Progenitor cell of endocrine pancreas (in vitro differentiated cells): ENCODE measurements at places on chromosomes 2 and 18. TPM values are rescaled to one million over a fixed set of nuclear protein-coding genes. Genes with fewer than 3 reads are reported as not detected.

GRCh38 chr2:47269316-47270232, 114.5 kb upstream of the STPG4 start:
- H3K4me1 ChIP-seq = peaks cover 20% of the 10 kb centered on the region
- H3K27me3 ChIP-seq = peaks cover 8% of the 10 kb centered on the region
- H3K4me3 ChIP-seq = no peak overlapping the region
- no peaks in the 10 kb centered on the region for H3K36me3 ChIP-seq

DNA sequence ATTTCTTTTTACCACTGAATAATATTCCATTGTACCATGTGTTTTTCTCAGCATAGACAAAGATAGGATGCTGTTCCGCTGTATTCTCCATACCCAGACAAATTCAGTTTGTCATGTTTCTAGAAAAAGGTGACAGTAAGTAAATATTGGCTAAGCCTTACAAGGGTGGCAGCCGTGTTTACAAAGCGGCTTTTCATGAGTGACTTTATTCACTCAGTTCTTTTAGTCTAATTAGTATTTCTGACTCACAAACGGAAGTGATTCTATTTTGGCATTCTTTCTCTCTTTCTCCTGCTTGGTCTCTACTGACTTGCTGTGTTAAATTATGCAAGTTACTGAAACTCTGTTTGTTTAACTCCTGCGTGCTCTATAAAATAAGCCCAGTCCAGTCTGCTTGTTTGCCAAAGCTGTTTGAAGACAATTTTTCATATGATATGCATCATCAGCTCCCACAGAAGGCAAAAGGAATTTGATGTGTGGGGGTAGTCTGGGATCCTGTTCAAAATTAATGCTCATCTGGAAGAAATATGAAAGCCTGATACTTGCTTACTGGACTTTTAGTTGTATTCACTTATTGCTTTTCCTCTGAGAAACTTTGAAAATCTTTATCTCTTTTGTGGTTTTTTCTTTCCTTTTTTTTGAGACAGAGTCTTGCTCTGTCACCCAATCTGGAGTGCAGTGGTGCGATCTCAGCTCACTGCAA, 2.3 kb upstream of the PLEKHH2 start:
- H3K4me3 ChIP-seq = peak overlapping the region; percentile 14
- no peaks in the 10 kb centered on the region for H3K36me3 ChIP-seq
- H3K27me3 ChIP-seq = peaks cover 10% of the 10 kb centered on the region
- H3K4me1 ChIP-seq = peaks cover 36% of the 10 kb centered on the region
- DNase-seq = no peak

The ARHGEF4 gene
- 5.6 and 6.5 TPM in 2 replicates for total RNA-seq

DNA sequence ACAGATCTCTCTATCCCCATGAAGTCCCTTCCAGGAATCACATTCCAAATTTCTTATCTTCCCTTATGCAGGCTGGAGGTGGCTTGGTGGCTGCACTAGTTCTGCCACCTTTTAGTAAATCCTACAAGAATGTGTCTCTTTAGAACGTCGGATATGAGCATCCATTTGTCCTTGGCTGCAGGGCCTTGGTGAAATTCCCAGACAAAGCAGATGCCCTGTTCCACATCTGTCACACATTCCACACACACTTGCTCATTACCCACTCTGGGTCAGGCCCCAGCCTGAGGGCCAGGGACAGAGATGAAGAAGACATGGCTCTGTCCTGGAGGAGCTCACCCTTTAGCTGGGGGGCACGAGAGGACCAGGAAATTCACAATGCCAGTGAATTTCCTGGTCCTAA, 31.2 kb upstream of the GPR17 start:
- H3K27ac ChIP-seq = no peak overlapping the region
- H3K4me3 ChIP-seq = no peak overlapping the region
- peaks cover 8% of the 10 kb centered on the region for H3K27me3 ChIP-seq

- no peak overlapping the region for H3K4me3 ChIP-seq
- no peak for DNase-seq
- H3K36me3 ChIP-seq = no peaks in the 10 kb centered on the region
- no peaks in the 10 kb centered on the region for H3K4me1 ChIP-seq
- no peak overlapping the region for H3K27ac ChIP-seq
Observed at GRCh38 chr2:33665039-33665438, 65.9 kb upstream of the FAM98A start.

- no peaks in the 10 kb centered on the region for H3K27me3 ChIP-seq
- no peak for DNase-seq
- no peaks in the 10 kb centered on the region for H3K36me3 ChIP-seq
- H3K4me1 ChIP-seq = peaks cover 28% of the 10 kb centered on the region
- H3K27ac ChIP-seq = no peak overlapping the region
- no peak overlapping the region for H3K4me3 ChIP-seq
Observed at GRCh38 chr18:3889121-3889520, 439.1 kb downstream of the TGIF1 start.

GRCh38 chr18:50707855-50708469, 111.9 kb downstream of the MRO start:
- H3K36me3 ChIP-seq = no peaks in the 10 kb centered on the region
- peaks cover 7% of the 10 kb centered on the region for H3K4me1 ChIP-seq
- no peaks in the 10 kb centered on the region for H3K27me3 ChIP-seq
- no peak overlapping the region for H3K27ac ChIP-seq
- DNase-seq = no peak

DNA sequence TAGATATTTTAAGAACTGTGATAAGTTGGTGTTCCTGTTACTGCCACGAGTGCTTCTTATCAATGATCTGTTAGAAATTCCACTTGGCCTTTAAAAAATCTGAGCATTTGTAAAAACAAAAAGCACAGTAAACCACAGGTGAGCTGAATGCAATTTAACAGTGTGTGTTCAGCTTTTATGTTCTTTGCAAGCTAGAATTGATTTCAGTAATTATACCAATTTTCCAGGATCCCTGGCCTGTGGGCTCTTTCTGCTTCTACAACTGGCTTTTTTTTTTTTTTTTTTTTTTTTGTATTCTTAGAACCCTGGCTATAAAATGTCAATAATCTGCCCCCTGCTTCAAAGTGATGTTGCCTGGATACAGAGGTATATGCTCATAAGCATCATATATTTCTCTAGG, 548.5 kb upstream of the SLC8A1 start:
- H3K36me3 ChIP-seq = no peaks in the 10 kb centered on the region
- no peak for DNase-seq
- H3K4me3 ChIP-seq = no peak overlapping the region
- no peak overlapping the region for H3K27ac ChIP-seq
- no peaks in the 10 kb centered on the region for H3K27me3 ChIP-seq

GRCh38 chr2:152584301-152584700, 133.0 kb downstream of the PRPF40A start:
- DNase-seq = no peak
- H3K27me3 ChIP-seq = no peaks in the 10 kb centered on the region
- peaks cover 15% of the 10 kb centered on the region for H3K36me3 ChIP-seq
- H3K4me1 ChIP-seq = no peaks in the 10 kb centered on the region
- H3K27ac ChIP-seq = no peak overlapping the region
- no peak overlapping the region for H3K4me3 ChIP-seq

The STPG4 gene
- 0.33 and 0.34 TPM in 2 replicates for total RNA-seq
